Activated CD4-positive, CD25-positive, alpha-beta regulatory T cell treated with anti-CD3 and anti-CD28 coated beads, Interleukin-2, amount 50 U/mL, for 72 hours (primary cell): ENCODE measurements at places on chromosomes 1 and 21.

GRCh38 chr21:27201197-27201596, 234.3 kb upstream of the ADAMTS5 start:
- DNase-seq = no peak

GRCh38 chr1:231686384-231686783, 59.8 kb downstream of the DISC1 start:
- no peak for DNase-seq

GRCh38 chr1:195903203-195903602, 705.0 kb downstream of the KCNT2 start:
- no peak for DNase-seq

DNA sequence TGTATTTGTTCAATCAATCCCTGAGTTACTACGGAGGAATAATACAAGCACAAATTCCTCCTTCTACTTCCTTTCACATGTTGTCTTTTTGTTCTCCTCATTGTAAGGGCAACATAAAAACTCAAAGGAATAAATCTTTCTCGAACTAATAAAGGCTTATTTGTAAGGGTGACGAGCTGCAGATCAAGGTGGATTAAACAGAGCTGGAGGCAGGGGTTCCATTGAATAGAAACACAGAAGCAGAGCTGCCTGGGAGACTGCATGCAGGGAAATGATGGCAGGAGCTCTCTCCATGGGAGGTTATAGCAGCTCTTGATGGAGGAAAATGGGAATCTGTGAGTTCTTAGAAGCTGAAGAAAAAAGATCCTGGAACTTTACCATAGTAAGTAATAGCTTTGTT, 160.2 kb downstream of the CYYR1 start:
- DNase-seq = no peak

- DNase-seq = no peak
Measured at GRCh38 chr1:165174491-165174890, 182.0 kb downstream of the LMX1A start.

DNA sequence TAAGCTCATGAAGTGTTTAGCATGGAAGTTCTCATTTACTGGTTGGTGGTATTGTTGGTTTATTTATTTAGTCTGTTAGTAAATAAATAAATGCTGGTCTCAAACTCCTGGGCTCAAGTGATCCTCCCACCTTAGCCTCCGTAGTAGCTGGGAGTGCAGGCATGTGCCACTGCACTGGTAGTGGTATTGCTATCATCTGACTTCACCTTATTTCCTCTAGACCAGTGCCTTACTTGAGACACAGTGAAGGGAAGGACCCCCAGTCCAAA, 1.4 kb upstream of the SLC2A1 start:
- no peak for DNase-seq

DNA sequence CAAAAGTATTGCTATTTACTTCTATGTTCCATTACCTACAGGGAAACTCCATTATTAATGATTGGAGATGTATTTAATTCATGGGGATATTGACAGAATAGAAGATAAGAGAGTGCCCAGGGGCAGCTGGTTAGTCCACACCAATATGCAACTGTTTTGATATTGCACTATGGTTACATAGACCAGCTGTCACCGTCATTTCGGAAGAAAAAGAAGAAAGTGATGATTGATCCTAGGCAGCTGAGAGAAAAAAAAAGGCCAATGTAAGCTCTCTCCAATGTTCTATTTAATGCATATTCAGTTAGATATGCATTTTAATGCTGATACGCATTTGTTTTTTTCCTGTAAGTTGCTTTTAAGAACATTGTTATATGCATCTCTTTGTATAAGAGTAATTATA, 1367.2 kb downstream of the KCNT2 start:
- DNase-seq = no peak

DNA sequence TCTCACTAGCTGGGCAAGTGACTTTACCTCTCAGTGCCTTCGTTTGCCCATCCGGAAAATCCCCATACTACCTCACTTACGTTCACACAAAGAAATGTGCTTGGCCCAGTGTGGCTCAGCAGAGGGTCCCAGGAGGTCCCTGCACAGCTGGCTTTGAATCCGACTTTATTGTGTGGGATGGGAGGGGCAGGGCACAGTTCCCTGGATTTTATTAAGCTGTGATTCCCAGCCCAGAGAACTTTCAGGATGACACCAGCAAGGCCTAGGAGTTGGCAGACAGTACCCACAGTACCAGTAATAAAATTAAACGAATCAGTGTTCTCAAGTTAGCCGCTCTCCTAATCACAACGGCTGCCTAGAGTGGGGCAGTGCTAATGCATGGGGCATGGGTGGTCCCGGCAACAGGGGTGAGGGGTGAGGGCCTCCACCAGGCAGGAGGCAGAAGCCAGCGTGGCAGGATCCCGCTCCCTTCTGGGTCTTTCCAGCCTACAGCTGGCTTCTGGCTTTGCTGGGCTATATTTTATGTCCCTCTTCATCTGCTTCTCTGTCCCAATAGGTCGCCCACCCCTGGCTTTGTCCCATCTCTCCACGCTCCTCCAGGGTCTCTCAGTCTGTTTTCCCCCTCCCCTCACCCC, 74.9 kb downstream of the VWA5B1 start:
- no peak for DNase-seq

DNA sequence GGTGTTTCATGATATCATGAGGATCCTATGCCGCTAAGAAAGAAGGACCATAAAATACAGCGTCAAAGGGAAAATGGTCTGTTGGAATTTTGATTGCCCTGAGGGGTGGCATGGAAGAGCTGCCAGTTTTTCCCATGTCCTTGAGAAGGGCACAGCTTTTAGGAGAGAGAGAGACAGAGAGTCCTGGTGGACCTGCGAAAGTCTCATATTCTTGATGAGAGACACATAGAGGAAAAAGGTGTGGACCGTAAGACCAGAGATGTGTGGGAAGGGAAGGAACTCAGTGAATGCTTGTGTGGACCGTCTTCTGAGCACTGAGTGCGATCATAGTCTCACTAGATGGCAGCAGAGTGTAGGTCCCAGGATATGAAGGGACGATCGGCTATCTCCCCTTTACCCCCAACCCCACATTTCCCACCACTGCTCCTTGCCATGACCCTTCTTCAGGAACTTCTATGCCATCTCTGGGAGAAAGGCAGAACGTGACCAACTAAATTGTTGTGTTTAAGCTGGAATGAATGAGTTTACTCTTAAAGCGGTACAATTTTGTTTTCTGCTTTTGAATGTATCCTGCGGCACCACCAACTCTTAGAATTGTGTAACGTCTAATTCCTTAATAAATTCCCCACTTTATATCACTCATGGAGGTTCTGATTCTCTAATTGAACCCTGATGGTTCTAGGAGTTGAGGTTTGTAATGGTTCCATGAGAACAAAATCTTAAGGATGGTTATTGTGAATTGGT, 117.7 kb downstream of the CTH start:
- no peak for DNase-seq

GRCh38 chr1:28577738-28578536, 14.1 kb upstream of the RAB42 start:
- DNase-seq = no peak

DNA sequence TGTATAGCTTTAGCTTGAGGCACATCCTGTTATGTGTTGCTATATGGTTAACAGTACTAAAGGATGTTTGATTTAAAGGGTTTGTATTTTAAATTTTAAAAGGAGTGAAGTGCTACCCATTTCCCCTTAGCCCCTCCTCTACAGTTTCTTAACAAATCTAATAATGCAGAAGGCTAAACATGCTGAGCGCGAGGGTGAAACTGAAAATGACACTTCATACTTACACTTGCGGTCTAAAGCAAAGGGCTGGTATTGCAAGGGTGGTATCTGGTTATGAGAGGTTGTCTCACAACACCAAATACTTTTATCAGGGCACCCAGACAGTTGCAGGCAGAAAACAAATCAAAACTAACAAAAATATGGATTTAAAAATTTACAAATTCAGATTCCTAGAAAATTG, 172.3 kb downstream of the SIPA1L2 start:
- no peak for DNase-seq

DNA sequence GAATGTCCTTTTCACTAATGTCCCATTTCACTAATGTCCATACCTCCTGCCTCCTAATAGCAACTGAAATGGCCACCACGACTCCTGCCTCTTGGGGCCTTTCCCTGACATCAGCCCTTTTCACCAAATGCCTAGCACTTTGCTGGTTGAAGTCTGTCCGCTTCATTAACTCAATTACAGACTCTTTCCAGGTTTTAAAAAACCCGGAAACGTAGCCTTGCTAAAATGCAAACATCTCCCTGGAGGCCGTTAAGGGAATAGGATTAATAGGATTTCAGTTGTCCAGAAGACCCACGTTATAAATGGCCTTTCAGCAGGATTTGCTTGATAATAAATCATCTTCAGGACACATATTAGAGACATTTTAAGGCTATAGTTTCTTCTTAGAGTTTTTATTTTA, 25.7 kb upstream of the ERO1B start:
- no peak for DNase-seq

DNA sequence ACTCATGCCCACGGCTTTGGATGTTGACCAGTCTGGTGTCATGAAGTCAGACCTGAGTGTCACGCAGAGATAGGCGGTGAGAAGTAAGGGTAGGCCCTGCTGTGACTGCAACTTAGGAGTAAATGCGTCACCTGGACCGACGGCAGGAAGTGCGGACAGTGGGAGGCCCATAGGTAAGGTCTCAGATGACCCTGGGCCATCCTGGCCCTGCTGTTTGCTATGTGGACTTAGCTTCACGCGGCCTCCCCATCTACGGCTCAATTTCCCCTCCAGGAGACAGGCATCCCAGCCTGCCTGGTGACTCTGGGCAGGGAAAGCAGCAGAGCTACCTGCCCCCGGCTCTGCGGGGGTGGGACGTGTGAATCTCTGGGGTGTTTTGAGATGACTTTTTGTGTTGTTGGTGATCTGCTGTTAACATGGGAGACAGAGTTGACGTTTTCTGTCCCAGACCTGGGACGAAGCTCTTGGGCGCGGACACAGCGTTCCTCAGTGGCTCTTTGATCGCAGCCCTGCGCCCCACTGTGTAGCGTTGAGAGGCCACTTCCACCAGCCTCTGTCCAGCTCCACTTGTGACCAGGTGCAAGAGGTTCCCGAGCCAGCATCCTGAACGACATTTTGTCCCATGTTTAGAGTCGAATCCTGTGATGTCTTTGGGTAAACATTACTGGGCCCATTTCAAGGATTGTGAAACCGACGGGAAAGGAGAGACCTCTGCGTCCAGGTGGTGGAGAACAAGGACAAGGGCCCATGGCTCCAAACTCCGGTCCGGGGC, 39.9 kb downstream of the CRYAA start:
- DNase-seq = no peak

GRCh38 chr21:41074396-41075184, 93.4 kb upstream of the BACE2 start:
- no peak for DNase-seq

DNA sequence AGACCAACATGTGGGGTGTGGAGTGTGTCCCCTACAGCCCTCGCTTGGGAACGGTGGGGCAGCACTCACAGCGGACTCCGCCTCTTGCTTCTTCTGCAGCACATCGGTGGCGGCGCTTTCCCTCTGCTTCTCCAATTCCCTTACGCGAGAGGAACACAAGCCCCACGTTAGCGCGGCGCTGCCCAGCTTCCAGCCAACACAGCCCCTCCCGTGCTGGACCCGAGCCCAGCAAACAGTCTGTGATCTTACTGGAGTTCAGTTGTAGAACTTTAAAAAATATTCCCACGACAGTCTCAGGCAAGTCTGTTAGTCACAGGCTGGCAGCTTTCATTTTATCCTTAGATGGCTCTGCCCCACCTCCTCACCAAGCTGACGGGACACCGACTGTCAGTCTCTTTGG, 13.6 kb downstream of the THAP3 start:
- DNase-seq = no peak

GRCh38 chr1:234408757-234409156, 35.5 kb downstream of the COA6 start:
- DNase-seq = peak; percentile 32

DNA sequence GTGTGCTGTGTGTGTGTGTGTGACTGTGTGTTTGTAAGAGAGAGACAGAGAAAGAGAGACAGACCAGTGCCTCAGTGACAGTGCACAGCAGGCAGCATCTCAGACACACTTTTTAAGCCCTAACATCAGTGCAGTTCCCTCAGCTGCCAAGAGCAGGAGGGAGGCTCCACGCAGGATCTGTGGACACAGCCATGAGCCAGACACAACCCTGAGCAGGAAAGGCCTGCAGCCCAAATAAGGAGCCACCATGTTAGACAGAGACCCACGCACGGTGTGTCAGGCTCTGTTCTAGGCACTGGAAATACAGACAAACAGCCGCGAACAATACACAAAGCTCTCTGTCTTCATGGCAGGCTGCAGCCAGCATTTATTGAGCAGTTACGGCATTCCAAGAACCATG, 445.5 kb downstream of the MATN1 start:
- DNase-seq = no peak

DNA sequence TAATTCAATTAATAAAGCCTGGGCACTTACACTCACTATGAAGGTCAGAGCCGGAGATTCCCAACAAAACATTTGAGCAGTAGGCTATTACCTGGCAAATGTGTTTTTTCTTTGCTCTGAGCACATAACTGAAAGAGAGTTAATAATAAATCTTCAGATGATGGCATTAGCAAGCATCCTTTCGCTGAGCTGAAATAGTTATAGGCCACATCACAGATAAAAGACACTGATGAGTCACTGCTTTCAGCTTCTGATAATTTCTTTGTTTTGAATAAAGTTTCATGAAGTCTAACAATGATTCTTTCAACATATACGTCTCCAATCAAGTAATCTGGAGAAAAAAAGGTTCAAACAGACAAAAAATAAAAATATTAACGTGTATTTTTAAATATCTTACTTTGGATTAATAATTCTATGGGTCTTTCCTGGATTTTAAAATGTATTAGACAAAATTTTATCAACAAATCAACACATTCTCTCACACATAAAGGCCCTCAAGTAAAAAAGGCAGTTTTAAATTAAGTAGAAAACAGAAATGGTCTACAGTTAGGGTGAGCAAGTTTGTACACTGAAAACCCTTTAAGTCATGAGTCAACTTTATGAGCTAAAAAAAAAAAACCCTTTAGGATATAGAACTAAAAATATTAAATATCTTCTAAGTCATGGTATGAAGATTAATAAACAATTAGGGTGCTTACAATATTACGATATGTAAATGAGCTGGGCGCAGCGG, 33.1 kb downstream of the LTN1 start:
- no peak for DNase-seq

GRCh38 chr1:22526098-22526497, 37.2 kb upstream of the EPHA8 start:
- DNase-seq = no peak

GRCh38 chr21:42164818-42165217, 54.1 kb upstream of the ABCG1 start:
- DNase-seq = no peak

DNA sequence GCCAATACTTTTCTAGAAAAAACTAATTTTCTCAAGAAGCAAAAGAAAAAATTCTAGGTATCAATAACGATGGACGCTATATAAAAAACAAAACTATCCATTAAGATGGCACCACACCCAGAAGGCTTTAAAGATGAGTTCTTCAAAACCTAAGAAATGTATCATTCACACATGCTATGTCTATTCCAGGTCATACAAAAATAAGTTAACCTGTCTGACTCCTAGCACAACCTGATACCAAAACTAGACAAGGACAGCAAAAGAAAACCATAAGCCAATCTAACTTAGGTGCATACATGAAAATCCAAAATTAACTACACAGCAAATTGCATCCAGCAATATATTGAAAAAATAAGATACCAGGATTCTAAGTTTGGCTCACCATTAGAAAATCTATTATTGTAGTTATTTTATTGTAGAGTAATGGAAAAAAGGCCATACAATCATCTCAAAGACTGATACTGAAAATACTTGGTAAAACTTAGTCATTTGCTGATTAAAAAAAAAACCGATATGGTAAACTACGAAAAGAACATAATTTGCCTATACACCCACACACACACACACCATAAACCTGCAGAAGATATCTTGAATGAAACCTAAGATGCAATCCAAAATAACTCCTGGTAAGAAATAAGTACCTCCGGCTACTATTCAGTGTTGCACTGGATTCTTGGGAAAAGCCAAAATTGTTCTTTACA, 55.0 kb downstream of the TRAF5 start:
- DNase-seq = no peak
